ENCODE measurements at places on chromosomes 13 and 19.

GRCh38 chr19:39403331-39404312 is 3.0 kb upstream of the ZFP36 start:
- DNase-seq = peak; percentile 91

- no peak for DNase-seq
Measured at GRCh38 chr13:20717581-20718542, 14.4 kb downstream of the IL17D start.

- DNase-seq = no peak
Measured at GRCh38 chr19:58357481-58358145, 4.3 kb upstream of the A1BG start.

DNA sequence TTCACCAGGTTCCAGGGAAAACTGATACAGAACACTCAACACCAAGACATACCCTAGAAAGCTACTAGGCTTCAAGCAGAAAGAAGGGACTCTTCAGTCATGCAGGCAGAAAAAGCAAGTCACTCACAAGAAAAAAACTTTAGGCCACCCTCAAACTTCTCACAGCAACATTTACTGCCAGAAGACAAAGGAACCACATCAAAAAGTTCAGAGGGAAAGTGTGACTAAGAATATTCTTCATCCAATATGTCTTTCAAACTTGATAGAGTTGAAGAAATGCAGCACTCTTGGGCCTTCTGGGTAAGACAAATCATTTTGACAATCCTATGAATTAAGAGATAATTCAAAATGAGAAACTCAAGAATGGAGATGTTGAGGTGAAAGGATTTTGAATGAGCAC is 7.7 kb downstream of the DZIP1 start:
- no peak for DNase-seq

DNA sequence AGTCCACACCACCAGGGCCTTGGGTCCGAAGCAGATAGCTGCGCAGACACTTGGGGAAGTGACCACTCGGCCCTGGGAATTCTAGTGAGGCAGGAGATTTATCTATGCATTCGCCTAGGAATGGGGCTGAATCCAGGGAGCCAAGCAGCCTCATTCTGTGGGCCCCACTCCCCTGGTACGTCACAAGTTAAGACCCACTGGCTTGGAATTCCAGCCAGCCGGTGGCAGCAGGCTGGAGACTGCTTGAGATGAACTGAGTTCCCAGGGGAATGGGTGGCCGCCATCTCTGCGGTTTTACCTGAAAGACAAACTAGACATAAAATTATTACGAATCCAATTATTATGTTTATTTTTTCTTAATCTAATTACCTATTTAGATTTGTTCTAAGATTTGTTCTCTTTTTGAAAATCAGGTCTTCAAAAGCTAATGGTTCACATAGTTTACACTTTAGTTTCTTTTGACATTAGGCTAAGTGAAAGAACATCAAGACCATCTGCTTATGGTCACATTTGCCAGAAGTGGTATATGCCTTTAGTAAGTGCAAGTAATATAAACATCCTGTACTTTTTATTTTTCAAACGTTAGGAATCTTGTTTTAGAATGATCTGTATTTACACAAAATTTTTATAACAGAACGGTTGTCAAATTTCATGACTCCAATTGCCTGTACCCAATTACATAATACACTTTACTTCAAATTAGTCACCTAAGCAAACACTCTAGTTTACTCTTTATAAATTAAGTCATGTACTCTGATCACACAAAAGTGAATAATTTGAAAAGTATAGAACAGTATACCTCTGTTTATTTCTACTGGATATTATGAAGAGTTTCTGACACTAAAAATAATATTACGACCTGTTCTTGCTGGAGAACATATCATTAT is 74.4 kb downstream of the SLITRK6 start:
- DNase-seq = no peak

DNA sequence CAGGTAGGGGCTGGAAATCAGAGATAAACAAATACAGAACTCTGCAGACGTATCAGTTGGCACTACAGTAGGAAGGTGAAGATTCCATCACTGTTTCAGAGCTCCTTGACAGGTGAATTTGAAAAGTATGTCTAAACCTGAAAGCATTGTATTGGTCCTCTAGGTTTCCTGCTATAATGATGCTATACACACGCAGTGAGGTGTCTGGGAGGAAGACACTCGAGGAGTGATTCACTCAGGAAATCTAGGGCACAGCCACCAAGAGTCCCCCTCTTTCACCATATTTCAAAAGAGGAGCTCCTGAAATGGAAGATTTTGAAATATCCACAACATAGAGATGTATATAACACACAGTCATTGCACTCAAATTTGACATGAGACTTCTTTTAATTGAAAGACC is 331.0 kb upstream of the DACH1 start:
- no peak for DNase-seq

DNA sequence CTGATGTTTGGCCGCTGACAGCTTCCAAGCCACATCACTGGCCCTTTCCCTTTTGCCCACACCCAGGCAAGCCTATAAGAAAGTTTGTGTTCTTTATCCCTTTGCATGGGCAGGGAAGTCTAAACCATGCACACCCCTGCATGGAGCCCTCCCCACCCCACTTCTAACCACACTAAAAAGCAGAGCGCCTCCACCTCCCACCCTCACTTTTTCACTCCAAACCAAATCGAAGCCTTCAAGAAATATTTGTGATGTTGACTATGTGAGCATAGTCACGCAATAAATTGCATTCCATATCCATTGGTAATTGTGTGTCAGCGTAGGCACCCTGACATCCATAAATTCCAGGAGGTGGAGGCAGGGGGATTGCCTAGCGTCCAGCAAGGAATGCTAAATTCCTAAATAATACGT is 104.4 kb upstream of the LSM14A start:
- no peak for DNase-seq

GRCh38 chr13:98225036-98225940 is 48.2 kb upstream of the RNF113B start:
- peak; percentile 75 for DNase-seq

GRCh38 chr13:43937839-43938238 is 58.1 kb downstream of the LACC1 start:
- no peak for DNase-seq

- no peak for DNase-seq
Measured at GRCh38 chr13:23463661-23464060, 30.2 kb upstream of the SACS start.

DNA sequence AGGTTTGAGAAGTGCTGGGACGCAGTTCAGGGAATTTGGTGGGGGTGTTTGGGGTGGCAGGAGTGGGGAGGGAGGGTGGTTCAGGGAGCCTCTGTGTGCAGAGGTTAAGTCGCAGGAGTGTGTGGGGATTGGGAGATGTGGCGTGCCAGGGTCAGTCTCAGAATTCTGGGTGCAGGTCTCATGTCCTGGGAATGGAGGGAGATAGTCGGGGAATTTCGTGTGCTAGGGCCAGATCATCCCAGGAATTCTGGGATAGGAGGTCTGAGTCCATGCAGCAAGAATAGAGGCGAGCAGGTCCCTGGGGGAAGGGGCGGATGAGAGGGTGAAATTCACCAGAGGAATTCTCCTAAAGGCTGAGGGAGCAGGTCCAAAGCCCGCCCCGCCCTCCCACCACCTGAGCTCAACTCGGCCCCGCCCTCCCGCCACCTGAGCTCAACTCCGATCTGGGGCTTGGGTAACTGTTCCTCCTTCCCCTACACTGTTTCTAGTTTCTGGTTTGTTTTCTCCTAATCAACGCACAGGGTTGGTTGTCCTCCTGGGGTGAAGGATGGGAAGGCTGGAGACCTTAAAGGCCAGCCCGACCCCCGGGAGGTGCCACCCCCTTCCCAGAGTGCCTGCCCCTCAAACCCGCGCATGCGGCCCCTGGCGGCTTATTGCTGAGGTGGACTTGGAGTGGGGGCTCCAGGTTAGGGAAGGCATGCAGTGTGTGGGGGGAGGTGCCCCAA is 15.2 kb downstream of the KCNC3 start:
- peak; percentile 13 for DNase-seq

DNA sequence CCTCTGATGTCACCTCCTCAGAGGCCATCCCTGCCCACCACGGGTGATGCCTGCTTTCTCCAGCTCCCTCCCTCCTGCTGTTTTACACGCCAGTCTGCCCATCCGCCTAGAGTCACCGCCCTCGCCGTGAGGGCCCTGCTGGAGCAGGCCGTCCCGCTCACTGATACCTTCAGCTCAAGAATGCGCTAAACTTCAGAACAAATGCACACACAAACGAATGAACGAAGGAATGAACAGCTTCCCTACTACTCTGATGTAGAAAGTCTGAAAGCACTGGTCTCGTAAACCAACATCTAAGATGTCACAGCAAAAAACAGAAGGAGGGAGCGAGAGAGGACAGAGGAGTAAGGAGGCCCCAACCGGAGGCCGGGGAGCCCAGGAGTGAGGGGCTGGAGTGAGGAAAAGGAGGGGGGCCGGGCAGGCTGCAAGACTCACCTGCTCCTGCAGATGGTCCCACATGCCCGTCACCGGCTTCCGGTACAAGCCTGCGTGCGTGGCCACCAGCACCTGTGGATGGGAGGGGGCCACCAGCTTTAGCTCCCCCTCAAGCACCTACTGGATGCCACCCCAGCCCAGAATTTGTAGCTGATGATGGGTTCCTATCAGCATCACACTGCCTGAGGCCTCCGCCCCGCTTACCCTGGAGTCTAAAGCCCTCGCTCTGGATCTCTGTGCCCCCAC is 4.0 kb downstream of the PNKP start:
- DNase-seq = no peak

DNA sequence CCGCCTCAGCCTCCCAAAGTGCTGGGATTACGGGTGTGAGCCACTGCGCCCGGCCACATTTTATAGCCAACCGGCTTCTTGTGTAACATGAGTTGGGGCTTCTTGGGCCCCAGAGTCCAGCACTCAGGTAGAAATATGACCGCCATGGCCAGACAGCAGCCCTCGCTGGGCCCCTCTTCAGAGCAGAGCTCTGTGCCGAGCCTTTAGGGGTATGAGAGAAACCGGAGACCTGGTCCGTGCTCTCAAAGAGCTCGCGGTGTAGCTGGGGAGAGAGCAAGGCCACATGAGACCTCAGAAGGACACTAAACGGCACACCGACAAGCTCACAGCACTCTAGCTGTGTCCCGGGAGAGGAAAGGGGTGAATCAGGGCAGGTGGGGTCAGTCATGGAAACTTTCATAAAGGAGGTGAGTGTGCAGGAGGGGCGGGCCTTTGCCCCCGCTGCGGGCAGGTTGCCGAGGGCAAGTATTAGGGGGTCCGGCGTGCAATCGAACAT is 15.8 kb downstream of the ACTN4 start:
- DNase-seq = no peak

- DNase-seq = no peak
Measured at GRCh38 chr13:52980695-52981094, 47.9 kb upstream of the OLFM4 start.

All from DMS79 treated with DMSO at 0.1 percent for 48 hours (cell line).